HT-29 (cell line): ENCODE measurements at places on chromosomes 12 and 14. TPM values are rescaled to one million over a fixed set of nuclear protein-coding genes. Genes with fewer than 3 reads are reported as not detected.
A peak's percentile ranks its signal among the peaks of the same experiment; 100 is the strongest.

Gene HSPA2
- total RNA-seq, result 2.2 and 4.1 TPM in 2 replicates

Gene IGFBP6
- 394 and 417 TPM in 2 replicates for total RNA-seq

Gene SIRT4
- total RNA-seq, result 0.05 TPM in 1 of 2 replicates, not detected in the other

Gene POTEG
- not detected in 2 replicates for total RNA-seq

Gene ENTPD5
- 11.3 and 11.4 TPM in 2 replicates for total RNA-seq

Gene GDF3
- total RNA-seq, result not detected in 2 replicates

DNA sequence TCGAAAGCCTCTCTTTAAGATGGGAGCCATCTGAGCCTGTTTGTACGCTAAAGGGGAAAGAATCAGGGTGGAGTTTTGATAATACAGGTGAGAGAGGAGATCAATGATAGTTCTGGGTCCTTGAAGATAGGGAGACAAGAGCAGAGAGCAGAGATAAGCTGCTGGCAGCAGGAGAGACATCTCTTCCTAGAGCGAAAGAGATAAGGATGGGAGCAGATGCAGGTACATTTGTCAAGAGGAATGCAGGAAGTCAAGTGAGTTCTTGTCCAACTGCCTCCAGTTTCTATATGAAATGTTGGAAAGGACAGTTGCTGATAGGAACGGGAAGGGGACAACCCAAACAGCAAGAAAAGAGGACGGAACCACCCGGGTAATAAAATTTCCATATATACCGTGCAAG lies 24.7 kb upstream of the HIF1A start:
- DNase-seq, result no peak

GRCh38 chr12:26122681-26123481 lies 2.0 kb downstream of the BHLHE41 start:
- peak; percentile 88 for DNase-seq

DNA sequence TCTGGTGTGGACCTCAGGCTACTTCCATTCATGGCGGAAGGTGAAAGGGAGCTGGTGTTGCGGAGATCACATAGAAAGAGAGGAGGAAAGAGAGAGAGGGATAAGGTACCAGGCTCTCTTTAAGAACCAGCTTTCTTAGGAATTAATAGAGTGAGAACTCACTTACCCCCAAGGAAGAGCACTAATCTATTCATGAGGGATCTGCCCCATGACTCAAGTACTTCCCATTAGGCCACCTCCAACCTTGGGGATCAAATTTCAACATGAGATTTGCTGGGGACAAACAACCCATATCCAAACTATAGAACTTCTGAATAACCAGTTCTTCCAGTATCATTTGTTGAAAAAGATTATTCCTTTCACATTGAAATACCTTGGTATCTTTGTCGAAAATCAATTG lies 34.0 kb upstream of the C2CD5 start:
- no peak for DNase-seq

DNA sequence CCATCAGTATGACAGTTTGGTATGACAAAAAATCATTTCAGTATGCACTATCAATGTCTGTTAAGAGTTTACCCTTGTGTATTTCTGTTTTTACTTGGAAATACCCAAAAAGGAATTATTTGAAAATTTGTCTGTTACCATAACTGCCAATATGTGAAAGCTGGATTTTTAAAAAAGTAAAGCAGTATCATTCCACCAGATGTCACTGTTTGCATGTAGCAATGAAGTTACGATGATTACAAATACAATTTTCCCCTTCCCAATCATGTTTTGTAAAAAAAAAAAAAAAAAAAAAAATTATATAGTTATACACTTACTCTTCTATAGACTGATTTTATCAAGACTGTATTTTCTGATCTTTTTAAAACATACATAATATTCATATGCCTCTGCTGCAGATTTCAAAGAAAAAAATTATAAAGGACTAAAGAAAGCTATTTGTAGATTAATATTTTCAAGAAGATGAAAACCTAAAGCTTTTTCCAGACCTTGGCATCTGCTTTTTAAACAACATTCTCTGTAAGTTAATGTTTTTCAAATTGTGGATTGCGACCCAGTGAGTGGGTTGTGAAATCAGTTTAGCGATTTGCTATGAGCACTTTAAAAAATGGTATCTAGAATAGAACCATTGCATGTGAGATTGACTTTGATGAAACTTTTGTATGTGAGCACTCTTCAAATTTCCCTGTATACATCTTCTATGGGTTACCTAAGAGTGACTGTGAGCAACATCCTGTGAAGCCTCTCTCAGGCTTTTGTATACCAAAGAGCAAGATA lies 114.2 kb downstream of the TTC6 start:
- DNase-seq, result peak; percentile 31

- DNase-seq, result no peak
These were observed 46.3 kb downstream of the KCNA1 start for GRCh38 chr12:4956054-4956453.

DNA sequence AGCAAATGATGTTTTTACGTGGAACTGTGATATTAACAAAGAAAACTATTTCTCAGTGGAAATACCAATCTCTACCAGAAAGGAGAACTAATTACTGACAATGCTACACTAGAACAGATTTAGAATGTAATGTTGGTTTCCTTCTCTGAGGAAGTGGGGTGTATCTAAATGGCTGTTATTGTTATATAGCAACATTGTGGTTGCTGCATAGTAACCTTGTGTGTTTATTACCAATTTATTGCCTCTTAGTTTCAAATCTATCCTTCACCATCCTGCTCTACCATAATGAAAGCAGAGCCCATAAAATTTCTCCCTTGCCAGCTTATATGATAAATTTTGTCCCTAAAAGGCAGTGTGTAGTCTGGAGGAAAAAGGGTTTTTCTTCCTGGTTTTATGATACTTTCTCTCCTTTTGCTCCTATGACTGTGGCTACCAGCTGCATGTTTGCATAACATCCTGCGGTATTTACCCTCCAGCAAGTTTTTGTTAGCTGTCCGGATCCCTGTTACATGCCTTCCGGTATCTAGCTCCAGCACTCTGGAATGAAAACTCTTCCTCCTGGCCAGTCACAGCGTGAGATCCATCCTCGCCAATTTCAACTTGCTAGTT lies 5.7 kb upstream of the KLRK1 start:
- DNase-seq, result peak; percentile 85

- DNase-seq, result no peak
These were observed 247.7 kb downstream of the ATP23 start for GRCh38 chr12:58189030-58189429.

GRCh38 chr12:105418229-105418628 lies 87.7 kb downstream of the C12orf75 start:
- no peak for DNase-seq

GRCh38 chr12:24960222-24960855 lies 11.4 kb upstream of the BCAT1 start:
- DNase-seq, result peak; percentile 60

DNA sequence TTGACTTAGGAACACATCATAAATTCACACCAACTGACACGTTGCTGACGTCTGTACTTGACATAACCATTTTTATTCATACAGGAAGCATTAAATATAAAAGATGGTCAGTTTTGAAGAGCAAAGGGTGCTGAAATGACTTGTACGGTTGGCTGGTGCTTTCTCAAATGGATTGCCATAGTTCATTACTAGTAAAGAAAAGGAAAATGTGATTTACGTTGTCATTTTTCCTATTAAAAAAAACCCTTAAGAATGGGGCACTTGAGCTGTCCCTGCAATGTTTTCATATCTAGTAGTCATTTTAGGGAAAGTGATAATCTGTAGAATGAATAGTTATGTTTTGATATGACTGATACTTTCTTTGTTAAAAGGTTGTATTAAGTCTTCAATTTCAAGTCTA lies 22.5 kb upstream of the MANSC4 start:
- no peak for DNase-seq

GRCh38 chr14:63893701-63894458 lies 41.1 kb downstream of the SYNE2 start:
- DNase-seq, result no peak

DNA sequence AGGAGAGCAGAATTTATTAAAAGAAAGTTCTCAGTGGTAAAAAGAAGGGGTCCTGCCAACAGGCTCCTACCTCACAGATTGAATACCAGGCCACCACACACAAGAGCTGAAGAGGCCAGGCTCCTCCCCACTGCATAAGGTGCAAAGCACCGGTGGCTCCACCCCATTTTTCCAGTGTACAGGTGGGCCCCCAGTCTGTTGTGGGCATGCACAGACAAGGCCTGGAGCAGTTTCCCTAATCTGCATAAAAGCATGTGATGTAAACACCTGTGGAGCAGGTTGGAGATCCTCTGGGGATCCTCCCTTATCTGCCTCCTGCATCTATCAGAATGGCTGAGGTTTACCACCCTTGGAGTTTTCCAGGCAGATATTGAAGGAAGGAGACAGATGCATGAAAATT lies 45.7 kb upstream of the PDZRN4 start:
- no peak for DNase-seq

- peak; percentile 68 for DNase-seq
These were observed 11.8 kb upstream of the DERA start for GRCh38 chr12:15899282-15899870.

DNA sequence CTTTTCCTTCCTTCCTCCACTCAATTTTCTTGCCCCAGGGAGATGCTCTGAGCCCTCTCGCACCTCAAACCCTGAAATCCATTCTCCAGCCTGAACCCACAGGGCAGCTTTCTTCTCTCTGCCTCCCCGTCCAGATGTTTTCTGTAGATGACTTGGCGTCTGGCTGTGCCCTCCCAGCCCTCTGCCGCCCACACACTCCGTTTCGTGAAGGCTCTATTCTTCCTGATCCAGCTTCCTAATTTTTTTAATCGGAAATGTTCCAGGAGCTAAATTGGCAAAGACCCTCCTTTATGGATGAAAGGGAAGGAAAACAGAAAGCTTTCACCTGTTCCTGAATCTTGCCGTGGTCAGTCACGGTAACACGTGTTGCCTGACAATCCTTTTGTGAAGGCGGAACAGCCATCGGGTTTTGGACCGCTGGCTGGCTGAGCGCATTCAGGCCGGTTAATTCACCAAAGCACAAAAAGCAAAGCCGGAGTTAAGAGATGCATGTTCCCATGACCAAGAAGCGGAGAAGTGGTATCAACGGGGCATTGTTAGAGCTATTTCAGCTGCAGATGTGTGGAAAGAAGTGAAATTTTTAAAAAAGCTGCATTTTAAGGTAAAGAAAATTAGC lies 70.2 kb upstream of the FBRSL1 start:
- no peak for DNase-seq

- DNase-seq, result no peak
These were observed 33.0 kb downstream of the CYP46A1 start for GRCh38 chr14:99716850-99717681.

DNA sequence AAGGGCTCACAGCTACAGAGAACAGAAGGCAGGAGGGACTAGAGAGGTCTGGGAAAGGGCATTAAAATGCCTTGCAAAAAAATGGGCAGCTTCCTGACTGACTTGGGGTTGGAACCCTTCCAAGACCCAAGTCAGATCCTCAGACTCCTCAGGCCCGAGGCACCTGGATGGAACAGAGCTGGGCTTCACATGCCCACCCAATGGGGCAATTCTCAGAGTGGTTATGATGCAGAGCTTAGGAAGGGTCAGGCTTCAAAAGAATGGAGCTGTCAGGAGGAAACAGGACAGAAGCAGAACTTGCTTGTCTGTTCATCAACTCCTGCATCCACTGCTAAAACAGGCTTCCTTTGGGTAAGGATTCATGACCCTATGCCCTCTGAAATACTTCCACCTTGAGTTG lies 9.7 kb upstream of the KRT1 start:
- DNase-seq, result no peak

- DNase-seq, result no peak
These were observed 138.1 kb downstream of the BCL11B start for GRCh38 chr14:99133636-99134515.

GRCh38 chr12:80178846-80179245 lies 79.5 kb downstream of the OTOGL start:
- DNase-seq, result no peak

- no peak for DNase-seq
These were observed 78.8 kb upstream of the BCL11B start for GRCh38 chr14:99350751-99351150.

DNA sequence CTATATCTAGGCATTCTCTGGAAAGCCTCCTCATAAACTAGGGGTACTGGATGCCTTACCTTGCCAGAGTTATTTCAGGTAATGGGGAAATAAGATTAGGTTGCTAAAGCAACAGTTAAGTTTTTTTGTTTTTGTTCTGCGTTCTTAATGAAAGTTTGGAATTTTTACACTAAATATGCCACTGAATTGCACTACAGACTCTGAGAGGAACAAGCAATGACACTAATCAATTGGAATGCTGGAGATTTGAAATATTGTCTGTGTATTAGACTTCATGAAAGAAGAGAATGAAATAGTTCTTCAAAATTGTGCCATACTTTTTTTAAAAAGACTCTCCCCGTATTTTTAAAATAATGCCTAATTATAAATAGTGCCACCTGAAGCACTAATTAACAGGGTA lies 287.8 kb downstream of the NAV3 start:
- no peak for DNase-seq

- peak; percentile 77 for DNase-seq
These were observed 3.6 kb upstream of the ARID2 start for GRCh38 chr12:45725631-45726602.

GRCh38 chr12:132251741-132252490 lies 77.5 kb downstream of the GALNT9 start:
- DNase-seq, result no peak
